ENCODE measurements at places on chromosomes 11 and 22.

GRCh38 chr22:41001722-41002122, 50.5 kb downstream of the RBX1 start:
- no peak for DNase-seq

- DNase-seq: no peak
These were observed 8.3 kb downstream of the SEC14L6 start for GRCh38 chr22:30538280-30538679.

- no peak for DNase-seq
These were observed 151.7 kb downstream of the ADAMTS15 start for GRCh38 chr11:130600139-130600538.

GRCh38 chr11:10917802-10918201, 59.9 kb upstream of the ZBED5 start:
- DNase-seq: no peak

- no peak for DNase-seq
These were observed 229.8 kb upstream of the LUZP2 start for GRCh38 chr11:24267014-24267413.

- DNase-seq: peak; percentile 62
These were observed 1.6 kb upstream of the PHLDA2 start for GRCh38 chr11:2930704-2931419.

GRCh38 chr11:122746050-122746478, 90.5 kb downstream of the UBASH3B start:
- peak; percentile 88 for DNase-seq

GRCh38 chr22:45077286-45077685, 67.5 kb upstream of the PHF21B start:
- DNase-seq: no peak

GRCh38 chr22:45101515-45102227, 62.1 kb upstream of the NUP50 start:
- peak; percentile 24 for DNase-seq

GRCh38 chr11:85810871-85811611, at the start of gene SYTL2:
Gene SYTL2, minus strand, starts transcription at chr11:85811141. Its CDS starts 53,416 bp downstream, at chr11:85757725.
- peak; percentile 73 for DNase-seq

GRCh38 chr11:65575568-65576231, at the start of gene EHBP1L1:
Gene EHBP1L1, plus strand, starts transcription at chr11:65576053. Its CDS starts 250 bp downstream, at chr11:65576303.
- peak; percentile 83 for DNase-seq

DNA sequence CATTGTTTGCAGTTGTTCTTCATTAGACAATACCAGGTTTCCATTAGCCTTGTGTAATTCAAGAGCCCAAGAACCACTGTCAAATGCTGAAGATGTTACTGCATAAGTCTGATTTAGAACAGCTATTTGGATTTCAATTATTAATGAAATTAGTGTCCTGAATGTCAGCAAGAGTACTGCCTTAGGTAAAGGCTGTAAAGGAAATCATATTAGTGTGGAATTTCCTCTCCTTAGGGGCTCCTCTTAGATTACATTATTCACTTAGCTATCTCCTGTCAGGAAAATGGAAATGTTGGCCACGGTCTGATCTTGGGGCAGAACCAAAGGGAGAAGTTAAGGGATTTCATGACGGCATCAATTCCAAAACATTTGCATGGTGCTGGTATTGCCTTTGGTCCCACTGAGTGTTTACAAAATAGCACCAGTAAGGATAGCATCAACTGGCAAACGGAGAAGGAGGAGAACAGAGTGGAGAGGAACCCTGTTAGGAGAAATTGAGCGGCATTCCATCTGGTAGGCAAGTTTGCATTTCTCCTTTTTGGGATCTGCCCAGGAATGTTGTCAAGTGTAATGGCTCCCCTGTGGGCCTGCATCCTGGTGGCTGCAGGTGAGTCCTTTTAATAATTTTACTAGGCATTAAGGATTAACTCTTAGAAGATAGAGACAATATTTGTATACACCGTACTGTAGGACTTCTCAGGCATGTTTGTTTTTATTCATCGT, at the start of gene HTR3B:
Gene HTR3B, plus strand, starts transcription at position 418 of the 723 bp plus-strand sequence. Its CDS starts 138 bp downstream, at position 556.
- no peak for DNase-seq

DNA sequence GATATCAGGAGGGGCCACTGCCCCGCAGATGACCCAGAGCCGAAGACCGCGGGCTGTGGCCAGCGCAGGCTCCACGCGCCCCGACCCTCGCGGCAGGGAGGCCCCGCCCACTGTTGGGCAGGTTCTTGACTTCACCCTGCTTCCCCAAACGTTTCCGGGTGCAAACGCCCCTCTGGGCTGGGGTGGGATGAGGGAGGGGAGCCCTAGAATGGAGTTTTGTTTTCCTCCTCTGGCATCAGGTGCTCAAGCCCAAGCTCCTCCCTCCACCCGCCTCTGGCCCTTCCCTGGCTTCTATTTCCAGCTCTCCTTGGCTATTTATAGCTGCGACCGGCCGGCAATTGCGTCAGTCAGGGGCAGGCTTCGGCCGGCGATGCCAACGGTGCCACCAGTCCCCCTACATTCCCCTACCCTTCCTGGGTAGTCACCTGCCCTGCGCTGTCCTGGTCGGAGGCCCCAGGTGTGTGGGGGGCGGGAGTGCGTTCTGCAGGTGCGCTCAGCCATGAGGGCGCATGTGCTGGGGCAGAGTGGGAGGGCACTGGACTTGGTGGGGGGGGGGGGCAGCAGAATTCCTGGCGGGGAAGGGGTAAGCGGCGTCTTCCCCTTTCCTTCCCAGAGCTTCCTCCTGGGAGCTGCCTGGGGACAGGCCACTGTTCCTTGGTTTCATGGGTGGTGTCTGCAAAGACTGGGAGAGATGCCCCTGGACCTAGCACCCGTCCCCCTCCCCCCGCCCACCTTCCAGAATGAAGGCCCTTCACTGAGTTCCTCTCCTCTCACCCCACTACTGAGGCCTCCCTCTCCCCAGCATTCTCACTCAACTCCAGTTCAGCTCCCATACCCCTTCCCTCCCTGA, 23.6 kb downstream of the DUSP8 start:
- no peak for DNase-seq

- DNase-seq: no peak
These were observed 592.0 kb downstream of the BRD1 start for GRCh38 chr22:49235463-49236300.

GRCh38 chr22:40237788-40238424, 60.2 kb downstream of the TNRC6B start:
- no peak for DNase-seq

DNA sequence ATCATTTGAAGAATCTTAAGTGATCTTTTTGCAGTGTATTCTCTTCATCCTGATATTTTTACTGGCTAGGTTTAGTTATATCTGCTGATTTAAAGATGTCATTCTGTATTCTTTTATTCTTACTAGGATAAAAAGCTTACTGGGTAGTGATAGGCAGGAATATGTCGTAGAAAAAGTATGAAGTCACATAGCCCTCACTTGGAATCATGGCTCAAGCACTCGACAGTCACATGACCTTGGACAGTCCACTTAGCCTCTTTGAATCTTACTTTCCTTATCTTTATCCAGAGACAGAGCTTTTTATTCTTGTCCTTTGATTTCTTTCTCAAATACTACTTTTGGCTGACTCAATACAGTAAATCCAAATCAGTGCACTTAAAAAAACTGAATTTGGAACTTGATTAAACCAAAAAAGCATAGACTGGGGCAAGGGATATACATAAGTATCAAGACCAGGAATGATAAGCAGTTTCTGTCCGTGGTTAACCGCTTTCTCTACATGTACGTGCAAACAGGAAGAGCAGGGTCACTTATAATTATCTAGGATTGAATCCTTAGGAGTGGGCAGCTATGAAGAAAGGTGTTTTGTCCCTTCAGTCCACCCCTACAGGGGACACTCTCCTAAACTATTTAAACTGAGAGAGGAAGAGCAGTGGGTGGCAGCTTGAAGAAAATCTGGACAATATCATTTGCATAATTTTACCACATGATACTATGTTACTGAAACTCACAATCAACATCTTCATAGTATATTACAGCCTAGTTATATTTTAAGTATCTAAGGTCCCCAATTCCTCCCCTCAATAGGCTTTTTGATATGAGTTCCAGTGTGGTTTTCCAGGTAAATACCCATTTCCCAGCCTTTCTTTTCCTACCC, 8.0 kb downstream of the MMP7 start:
- no peak for DNase-seq

- DNase-seq: no peak
These were observed 5.1 kb upstream of the CDKN1C start for GRCh38 chr11:2890466-2891294.

GRCh38 chr11:45305874-45306623, 19.9 kb upstream of the SYT13 start:
- DNase-seq: no peak

DNA sequence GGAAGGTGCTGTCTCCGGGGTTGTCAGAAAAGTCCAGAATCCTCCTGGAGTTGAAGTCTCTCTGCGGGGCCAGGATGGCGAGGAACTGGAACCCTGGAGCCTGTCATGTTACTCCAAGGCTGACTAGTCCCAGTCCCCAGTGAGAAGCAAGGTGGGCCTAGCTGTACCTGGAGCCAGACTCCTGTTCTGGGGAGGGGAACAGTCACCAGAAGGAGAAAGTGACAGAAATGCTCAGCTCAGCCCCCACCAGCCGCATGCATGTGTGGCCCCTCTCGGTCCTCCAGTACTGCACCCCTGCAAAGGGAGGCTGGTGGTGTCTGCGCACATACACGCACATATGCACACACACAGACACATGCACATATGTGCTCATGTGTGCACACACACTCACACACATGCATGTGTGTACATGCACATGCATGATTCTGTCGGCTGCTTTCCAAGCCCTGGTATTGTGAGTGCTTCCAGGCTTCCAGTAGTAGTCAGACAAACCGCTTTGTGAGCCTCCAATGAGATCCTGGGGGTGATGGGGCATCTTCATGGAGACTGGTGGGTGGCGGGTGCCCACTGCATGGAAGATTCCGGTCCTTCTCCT, 54.3 kb downstream of the RTL6 start:
- DNase-seq: no peak

DNA sequence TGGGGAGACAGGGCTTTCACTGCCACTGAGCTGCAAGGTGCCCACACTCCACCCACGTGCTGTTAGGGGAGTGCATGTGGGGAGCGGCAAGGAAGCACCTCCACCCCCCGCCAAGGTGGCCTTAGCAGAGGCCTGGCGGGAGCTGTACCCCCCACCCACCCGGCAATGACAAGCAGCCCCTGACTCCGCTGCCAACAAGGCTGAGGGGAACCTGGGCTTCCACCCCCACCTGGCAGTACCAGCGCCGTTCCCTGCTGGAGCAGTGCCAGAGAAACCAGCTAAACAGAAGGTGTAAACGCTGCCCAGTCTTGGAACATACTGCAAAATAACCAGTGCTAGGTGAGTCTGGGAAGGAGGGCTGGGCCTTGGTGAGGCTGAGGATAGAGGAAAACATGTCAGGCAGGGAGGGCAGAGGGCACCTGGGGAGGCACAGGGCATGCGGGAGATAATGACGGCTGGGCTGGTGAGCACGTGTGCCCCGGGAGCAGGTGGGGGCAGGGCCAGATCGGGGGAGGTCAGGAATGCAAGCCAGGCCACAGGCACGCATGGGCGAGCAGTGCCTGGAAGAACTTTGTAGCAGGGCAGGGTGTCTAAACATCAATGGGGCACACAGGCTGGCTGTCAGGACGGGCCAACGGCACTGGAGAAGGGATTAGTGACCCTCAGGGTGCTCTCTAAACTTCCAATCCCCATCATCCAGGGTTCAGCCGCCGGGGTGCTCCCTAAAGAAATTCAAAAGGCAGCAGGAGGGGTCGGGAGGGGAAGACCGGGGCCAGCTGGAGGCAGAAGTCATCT, 6.6 kb downstream of the CERK start:
- no peak for DNase-seq

DNA sequence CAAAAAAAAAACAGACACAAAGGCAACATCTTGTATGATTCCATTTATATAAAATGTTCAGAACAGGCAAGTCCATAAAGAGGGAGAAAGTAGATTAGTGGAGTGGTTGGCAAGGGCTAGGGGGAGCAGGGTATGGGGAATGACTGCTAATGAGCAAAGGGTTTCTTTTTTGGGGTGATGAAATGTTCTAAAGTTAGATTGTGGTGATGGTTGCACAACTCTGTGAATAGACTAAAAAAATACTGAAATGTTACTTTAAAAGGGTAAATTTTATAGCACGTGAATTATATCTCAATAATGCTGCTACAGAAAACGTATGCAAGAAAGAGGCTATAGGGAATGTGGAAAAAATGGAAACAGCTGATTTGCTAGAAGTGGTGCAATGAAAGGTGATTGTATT, 155.1 kb downstream of the TENM4 start:
- DNase-seq: no peak

GRCh38 chr22:46878191-46878948, 115.9 kb downstream of the TBC1D22A start:
- no peak for DNase-seq

- no peak for DNase-seq
These were observed 94.1 kb downstream of the DBX1 start for GRCh38 chr11:20066013-20066782.

GRCh38 chr11:73995247-73995646, 12.6 kb upstream of the UCP2 start:
- DNase-seq: peak; percentile 85

GRCh38 chr11:45108070-45109064, 38.1 kb upstream of the PRDM11 start:
- DNase-seq: no peak

- DNase-seq: no peak
These were observed 241.3 kb upstream of the NCAM1 start for GRCh38 chr11:112719736-112720525.

- DNase-seq: peak; percentile 15
These were observed 59.6 kb upstream of the PAX6 start for GRCh38 chr11:31870609-31871309.

DNA sequence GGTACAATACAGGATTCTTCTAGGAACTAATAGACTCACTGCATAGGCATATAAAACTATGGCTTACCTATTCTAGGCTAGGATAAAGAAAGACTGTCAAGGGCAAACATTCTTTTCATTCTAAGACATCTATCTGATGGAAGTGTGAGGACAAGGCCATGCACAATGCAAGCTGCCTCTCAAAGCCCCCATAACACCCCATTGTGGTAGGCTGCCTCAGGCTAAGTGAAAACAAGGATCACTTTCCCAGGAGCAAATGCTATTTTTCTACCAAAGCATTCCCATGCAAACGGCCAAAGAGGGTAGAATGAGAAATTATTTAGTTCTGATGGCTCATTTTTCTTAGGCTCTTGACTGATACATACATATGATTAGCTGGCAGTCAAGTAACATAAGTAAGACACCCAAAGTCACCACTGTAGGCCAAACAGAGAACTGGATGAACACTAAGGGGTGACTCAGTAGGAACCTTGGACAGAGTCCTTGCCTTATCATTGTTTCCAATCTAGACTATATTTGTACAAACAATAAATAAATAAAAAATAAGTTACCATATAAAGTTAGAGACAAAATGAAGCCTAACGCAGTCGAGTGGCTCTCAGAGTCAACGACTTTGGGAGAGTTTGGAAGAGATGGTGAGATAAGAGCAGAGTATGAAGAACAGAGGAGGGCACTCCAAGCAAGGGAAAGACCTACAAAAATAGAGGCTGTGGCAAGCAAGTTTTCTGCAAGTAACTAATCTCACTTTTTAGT, 303.6 kb downstream of the SBF2 start:
- no peak for DNase-seq

GRCh38 chr22:41405588-41405987, 23.8 kb downstream of the TEF start:
- no peak for DNase-seq

GRCh38 chr22:49727191-49727880, 100.3 kb downstream of the BRD1 start:
- DNase-seq: no peak
